ENCODE measurements at places on chromosomes 7 and 10.
A peak's percentile ranks its signal among the peaks of the same experiment; 100 is the strongest.

DNA sequence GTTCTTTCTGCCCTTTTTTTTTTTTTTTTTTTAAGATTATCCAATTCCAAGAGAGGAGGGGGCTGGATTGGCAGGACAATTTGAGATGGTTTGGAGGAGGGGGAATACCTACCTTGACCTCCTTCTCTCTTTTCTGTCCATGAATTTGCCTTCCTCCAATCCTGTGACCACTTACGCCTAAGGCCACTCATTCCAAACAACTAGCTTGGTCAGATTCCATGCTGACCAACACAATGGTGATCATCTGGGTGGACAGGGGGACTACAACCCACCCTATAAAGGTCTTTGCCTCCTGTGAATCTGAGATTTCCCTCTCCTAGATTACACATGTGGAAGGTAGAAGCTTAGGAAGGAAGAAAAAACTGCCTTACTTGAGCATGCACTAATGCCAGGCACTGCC is 2.3 kb upstream of the LDB1 start:
- DNase-seq = no peak

DNA sequence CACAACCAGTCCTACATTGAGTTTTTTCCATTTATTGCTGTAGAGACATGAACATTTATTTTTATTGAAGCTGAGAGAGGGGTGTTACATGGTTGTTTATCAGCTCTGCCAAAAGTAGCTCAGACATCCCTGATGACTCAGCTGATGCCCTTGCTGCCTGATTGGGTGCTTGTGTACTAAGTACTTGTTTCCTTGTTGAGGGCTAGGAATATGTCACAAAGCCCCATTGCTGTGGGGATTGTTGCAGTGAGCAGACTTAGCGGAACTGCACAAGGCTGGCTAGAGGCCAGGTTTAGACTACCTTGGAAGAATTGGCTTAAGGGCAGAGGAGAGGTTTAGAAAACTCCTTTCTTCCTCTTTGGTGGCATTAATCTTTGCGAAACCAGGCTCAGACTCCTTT is 110.6 kb downstream of the AUTS2 start:
- DNase-seq = no peak

- DNase-seq = peak; percentile 40
Measured at GRCh38 chr7:108181073-108181985, 51.2 kb upstream of the LAMB4 start.

GRCh38 chr7:69668339-69668870 is 70.1 kb downstream of the AUTS2 start:
- DNase-seq = no peak

- DNase-seq = no peak
Measured at GRCh38 chr7:113370910-113371309, 252.6 kb upstream of the SMIM30 start.

DNA sequence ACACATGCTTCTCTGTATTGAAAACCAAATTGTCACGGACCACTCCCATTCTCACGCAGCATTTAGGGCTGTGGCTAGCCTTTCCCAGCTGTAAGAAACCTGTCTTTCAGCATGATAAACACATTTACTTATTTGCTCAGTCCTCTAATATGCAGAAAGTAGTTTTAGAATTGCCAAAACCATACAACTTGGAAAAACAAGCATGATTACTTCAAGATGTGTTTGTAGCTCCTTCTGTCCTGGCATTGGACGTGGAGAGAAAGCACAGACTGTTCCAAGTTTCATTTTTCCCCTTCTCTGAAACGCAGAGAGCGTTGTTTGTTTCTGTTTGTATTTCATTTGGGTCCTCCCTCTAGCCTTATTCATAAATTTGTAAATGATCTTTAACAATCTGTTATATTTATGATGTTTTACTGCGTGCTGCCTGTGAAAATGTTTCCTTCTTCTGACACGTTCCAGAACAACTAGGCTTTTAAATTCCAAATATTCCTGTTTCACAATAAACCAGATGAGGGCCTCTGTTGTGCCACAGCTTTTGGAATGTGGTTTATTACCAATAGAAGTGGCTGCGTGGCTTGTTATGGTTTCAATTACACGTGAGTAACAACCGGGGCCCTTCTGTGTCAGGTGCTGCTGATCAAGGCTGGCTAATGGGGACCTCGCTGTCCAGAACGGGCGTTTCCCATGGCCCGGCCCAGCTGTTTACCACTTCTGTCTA is 26.1 kb downstream of the MNX1 start:
- DNase-seq = no peak

DNA sequence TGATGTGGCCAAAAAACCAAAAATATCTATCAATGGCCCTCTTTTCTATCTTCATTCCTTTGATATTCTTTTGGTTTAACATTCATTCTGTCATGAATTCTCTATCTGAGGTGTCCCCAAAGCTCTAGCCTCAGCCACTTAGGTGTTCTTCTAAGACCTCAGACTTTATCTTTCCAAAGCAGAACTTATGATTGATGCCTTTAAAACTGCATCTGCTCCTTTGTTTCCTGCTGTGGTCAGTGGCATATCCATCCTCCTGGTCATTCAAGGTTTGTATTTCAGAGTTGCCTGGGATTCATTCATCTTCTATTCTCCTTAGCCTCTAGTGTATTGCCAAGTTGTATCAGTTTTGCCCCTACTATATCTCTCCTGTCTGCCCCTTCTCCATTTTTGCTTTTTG is 30.6 kb downstream of the FHIP2A start:
- no peak for DNase-seq

DNA sequence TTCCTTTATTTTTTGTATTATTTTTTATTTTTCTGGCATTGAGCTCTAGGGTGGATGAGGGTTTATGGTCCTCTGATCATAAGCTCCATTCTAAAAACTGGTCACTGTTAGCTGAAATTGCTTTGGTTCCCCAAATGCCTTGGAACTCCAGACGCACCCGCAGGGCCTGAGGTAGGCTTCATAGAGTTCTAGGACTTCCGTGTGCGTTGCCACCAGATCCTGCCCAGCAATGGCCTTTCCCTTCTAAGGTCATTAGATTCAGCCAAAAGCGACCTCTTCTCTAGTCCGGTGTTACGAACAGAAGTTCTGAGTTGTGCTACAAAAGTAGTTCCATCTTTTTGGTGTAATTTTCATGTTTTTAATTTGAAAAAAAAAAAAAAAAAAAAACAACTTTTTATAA is 64.4 kb downstream of the KLHDC10 start:
- DNase-seq = no peak

DNA sequence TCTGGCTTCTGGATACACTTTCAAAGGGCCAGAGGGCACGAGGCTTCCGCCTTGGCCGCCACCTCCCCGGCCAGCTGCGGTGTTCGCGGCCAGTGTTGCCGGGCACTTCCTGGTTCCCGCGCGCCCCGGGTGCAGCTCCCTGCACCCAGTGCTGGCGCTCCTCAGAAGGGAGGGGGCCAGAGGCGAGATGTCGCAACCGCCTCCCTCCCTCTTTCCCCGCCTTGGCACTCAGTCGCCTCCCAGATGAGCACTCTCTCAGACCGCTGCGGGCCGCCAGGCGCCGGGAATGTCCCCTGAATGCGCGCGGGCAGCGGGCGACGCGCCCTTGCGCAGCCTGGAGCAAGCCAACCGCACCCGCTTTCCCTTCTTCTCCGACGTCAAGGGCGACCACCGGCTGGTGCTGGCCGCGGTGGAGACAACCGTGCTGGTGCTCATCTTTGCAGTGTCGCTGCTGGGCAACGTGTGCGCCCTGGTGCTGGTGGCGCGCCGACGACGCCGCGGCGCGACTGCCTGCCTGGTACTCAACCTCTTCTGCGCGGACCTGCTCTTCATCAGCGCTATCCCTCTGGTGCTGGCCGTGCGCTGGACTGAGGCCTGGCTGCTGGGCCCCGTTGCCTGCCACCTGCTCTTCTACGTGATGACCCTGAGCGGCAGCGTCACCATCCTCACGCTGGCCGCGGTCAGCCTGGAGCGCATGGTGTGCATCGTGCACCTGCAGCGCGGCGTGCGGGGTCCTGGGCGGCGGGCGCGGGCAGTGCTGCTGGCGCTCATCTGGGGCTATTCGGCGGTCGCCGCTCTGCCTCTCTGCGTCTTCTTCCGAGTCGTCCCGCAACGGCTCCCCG is at the start of gene FFAR4:
Gene FFAR4, plus strand, starts transcription at position 231 of the 842 bp plus-strand sequence. Its CDS starts 56 bp downstream, at position 287.
- peak; percentile 13 for DNase-seq

- DNase-seq = no peak
Measured at GRCh38 chr7:10268034-10268433, 705.6 kb upstream of the PHF14 start.

GRCh38 chr7:90749774-90750173 is 153.7 kb downstream of the CDK14 start:
- DNase-seq = no peak

- no peak for DNase-seq
Measured at GRCh38 chr10:132882069-132882951, 60.1 kb downstream of the CFAP46 start.

DNA sequence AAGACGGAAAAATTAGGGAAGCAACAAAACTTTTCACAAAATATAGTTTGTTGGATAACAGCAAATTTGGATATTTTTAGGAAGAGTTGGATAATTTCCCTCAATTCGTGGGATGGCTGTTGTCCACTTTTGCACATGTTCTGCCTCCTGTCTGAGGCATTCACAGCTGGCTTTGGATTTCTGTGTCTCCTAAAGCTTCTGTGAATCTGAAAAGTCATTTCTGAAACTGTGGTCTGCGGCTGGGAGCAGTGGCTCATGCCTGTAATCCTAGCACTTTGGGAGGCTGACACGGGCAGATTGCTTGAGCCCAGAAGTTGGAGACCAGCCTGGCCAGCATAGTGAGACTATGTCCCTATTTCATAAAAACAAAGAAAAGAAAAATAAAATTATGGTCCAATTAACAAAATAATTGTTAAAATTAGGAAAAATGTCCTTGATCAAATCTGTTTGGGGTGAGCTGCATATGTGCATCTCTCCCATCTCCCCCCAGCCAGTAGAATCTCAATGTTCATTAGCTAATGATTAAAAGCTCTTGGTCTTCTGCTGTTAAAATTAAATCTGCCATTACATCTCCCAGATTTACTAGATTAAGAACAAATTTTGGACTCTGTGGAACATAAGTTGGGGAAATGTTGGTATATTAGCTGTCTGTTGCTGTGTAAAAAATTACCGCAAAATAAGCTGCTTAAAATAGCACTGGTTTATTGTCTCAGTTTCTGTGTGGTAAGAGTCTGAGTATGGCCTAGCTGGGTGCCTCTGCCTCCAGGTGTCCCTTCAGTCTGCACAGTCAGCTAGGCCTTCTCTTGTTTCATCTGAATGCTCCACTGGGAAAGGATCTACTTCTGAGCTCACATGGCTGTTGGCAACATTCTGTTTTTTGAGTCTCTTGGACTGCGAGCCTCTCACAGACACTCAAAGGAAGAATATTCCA is 332.0 kb upstream of the FZD1 start:
- no peak for DNase-seq

DNA sequence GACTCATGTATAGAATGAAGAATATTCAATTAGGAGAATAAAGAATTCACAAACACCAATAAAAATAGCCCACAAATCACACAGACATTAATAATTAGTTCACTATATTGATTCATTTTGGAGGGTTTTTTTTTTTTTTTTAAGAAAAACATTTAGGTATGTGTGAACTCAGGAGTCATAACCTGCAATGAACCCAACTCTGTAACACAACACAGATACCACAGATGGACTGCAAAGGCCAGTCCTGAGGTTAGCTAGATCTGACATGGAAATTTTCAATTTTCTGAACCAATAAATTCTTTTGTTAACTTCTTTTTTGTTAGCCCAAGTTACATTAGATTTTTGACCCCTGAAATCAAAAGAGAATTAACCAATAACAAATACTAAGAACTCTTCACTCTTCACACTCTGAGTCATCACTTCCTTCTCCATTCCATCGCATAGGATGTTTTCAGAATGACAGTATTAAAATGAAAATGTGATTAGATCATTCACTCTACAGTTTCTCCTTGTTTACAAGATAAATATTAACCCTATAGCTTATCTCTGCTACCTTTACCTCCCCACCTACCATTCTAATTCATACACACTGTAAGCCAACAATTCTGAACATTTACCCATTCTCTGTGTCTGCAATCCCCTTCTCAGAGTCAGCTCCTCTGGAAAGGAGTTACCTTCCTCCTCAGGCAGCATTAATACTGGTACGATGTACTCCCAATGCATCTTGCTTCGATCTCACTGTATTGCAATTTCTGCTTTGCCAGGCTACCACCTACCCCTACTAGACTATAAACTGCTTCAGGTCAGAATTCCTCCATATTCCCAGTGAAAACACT is 141.5 kb downstream of the LRRN3 start:
- no peak for DNase-seq

DNA sequence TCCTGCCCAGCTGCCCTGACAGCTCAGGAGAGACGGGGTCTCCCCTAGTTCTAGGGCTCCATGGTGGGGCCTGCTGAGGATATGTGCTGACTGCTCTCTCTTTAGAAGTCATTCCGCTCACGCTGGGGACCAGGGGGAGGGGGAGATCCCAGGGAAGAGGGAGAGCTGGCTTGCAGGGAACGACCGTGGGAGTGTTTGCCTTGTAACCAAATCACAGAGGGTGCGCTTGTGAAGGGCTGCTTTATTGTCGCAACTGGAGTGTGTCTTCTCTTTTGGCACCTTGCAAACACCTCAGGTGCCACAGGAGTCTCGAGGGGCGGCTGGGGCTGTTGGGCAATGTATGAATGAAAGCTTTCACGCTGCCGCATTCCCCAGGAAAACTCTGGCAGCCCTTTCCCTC is 531.3 kb upstream of the MKI67 start:
- no peak for DNase-seq

DNA sequence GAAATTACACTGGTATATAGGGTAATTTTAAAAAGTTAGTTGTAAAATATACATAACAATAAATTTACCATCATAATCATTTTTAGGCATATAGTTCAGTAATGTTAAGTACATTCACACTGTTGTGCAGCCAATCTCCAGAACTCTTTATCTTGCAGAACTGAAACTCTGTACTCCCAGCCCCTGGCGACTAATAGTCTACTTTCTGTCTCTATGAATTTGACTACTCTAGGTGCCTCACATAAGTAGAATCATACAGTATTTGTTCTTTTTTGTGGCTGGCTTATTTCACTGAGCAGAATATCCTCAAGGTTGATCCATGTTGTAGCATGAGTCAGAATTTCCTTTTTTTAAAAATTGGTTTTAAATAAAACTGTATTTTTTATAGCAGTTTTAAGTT is 41.4 kb downstream of the NRF1 start:
- no peak for DNase-seq

GRCh38 chr7:108014747-108015682 is 12.1 kb upstream of the LAMB1 start:
- no peak for DNase-seq

- DNase-seq = no peak
Measured at GRCh38 chr7:121449735-121450240, 53.7 kb upstream of the FAM3C start.

- DNase-seq = no peak
Measured at GRCh38 chr10:11682851-11683250, 59.3 kb upstream of the ECHDC3 start.

Data from CD4-positive, alpha-beta T cell treated with Interferon alpha-2 for 1 hour (primary cell).